ENCODE measurements at places on chromosomes 2 and 18.

- no peak for DNase-seq
These were observed 19.1 kb downstream of the CYP27C1 start for GRCh38 chr2:127200962-127201361.

DNA sequence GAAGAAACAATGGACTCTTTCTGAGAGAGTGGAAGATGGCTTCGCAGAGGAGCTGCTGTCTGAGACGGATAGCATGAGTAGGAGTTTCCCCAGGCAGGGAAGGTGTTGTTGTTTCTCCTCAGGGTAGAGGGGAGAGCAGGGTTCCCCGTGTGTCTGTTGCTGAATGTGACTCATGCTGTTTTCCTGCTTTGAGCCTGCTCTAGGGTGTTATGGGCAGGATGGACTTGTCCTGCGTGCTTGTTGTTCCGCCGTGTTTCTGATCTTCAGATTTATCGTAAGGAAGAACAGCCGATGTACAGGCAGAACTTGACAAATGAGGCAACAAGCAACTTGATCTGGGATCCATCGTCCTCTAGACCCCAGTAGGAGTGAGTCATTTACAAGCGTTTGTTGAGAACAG is 19.7 kb upstream of the MYCN start:
- no peak for DNase-seq

GRCh38 chr2:145060876-145061275 is 541.0 kb upstream of the ZEB2 start:
- DNase-seq, result no peak

DNA sequence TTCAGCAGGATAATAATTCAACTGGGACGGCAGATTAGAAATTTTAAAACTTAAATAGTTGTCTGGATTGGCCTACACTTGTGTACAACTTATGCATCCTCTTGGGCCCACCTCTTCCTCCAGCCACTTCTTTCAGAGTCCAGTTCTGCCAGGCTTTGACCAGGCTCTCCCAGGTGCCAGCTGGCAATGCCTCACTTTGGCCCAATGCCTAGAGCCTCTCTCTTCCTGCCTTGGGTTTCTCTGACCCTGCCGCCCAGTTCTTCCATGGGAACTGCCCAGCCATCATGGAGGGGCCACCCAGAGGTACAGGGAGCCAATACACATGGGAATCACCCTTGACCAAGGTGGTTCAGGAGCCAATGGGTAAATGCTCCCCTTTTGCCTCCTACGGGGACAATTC is 135.5 kb downstream of the IRS1 start:
- DNase-seq, result no peak

DNA sequence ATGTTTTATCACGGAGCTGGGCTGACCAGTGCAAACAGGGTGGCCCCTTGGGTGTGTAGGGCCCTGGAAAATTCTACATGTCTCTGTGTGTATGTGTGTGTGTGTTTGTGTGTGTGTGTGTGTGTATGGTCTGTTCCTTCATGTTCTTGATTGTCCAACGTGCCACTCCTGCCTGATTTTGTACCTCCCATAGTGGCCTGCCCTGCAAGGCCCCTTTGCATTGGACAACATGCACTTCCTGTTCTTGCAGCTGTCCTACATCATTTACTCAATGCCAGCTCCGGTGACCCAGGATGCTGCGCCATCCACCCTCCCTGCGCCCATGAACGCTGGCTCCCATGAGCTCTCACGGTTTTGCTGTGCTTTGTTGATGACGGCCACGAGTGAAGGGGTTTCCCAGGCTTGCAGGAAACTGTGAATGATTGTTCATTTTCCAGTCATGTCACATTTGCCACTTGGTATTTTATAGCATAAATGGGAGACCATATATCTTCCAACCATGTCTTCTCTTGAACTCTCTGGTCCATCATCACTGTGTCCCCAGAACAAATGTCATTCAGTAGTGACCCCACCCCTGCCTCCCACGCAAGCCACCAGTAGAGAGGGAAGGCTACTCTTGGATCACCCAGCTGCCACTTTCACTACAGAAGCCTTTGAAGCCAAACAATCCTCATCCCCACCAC is 69.7 kb upstream of the NCK2 start:
- DNase-seq, result no peak

DNA sequence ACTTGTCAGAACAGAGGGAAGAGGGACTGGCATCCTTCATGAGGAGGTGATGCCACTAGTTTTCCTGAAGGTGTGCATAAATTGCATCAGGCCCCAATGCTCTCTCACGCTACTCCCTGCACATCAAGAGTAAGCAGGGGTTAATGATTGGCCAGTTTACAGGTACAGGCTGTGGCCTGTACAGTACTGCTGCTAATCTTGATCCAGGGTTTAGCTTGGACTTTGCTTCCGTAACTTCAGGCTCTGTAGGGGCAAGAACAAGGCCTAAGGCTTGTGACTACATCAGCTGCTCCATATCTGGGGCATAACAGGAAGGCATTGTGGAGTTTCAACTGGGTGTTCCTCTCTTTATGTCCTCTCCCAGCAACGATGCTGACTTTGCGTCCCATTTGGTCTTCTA is 96.8 kb upstream of the FZD7 start:
- DNase-seq, result no peak

DNA sequence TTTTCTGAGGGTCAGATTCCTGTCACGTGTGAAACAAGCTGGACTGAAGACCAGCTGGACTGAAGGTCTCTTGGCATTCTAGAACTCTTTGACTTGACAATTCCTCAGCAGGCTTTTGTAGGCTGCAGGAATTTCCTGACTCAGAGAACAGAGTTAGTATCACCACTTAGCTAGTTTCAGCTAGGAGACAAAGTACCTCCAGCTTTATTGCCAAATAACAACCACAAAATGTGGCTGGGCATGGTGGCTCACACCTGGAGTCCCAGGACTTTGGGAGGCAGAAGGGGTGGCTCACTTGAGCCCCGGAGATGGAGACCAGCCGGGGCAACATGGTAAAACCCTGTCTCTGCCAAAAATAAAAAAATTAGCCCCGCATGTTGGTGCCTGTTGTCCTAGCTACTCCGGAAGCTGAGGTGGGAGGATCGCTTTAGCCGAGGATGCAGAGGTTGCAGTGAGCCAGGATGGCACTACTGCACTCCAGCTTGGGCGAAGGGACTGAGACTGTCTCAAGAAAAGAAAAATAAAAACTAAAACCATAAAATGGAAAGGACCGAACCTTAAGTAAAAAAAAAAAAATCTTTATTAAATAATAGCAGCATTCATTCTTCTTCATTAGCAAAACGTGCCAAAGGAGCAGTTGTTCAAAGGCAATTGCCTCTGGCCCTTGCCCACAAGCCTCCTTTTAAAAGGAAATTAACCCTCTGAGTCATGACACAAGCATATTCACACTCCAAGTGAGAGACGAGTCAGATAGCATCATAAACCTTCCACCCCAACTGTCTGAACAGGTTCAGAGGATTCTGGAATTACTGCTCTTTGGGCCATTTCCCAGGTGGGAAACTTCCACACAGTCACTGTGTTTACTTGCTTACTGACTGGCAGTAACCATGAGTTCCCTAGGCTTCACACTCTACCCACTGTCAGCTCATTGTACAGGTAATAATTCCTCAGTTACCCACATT is 88.9 kb downstream of the MYL12B start:
- DNase-seq, result no peak

DNA sequence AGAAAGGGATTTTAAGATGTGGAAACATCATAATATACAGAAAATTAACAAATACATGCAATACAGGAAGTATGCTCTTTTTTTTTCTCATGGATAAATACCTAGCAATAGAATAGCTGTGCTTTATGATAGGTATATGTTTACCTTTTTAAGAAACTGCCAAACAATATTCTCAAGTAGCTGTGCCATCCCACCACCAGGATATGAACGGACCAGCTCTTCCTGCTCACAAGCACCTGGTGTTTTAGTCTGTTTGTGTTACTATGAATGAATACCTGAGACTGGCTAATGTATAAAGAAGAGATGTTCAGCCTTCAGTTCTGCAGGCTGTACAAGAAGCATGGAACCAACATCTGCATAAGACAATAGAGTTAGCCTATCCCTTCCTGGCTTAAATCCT is 19.9 kb upstream of the UGT1A8 start:
- DNase-seq, result no peak

DNA sequence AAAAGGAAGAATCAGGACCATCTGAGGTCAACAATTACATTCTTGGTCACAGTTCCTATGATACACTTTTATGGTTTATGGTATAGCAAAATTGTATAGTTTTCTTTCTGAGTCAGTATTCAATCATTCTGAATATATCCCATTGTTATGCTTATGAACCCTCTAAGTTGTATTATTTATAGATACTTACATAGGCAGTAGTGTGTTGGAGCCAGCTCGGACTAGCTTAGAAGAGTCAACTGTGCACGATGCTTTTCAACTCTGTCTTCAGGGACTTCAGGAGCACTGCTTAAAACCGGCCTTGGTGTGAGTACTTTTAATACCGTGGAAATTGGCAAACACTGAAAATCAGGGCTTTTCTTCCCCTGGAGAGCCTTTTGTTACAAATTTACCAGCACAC is 215.7 kb downstream of the IKZF2 start:
- DNase-seq, result no peak

- no peak for DNase-seq
These were observed 5.5 kb upstream of the SCYGR5 start for GRCh38 chr2:227661025-227661649.

DNA sequence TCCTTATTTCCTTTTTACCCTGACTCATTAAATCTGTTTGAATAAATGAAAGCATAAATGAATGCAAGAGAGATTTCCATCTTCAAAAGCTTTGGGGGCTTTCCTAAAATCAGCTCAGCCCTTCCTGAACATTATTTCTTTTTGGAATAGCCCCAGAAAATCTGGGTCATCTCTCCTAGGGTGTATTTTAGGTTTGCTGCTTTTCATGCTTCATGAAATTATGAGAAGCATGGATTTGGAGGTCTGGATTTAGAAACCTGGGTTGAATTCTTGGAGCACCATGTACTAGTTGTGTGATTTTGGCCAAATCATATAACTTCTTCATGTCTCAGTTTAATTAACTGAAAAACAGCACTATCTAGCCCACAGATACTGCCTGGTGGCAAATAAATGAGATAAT is 24.0 kb upstream of the PELI1 start:
- DNase-seq, result no peak

DNA sequence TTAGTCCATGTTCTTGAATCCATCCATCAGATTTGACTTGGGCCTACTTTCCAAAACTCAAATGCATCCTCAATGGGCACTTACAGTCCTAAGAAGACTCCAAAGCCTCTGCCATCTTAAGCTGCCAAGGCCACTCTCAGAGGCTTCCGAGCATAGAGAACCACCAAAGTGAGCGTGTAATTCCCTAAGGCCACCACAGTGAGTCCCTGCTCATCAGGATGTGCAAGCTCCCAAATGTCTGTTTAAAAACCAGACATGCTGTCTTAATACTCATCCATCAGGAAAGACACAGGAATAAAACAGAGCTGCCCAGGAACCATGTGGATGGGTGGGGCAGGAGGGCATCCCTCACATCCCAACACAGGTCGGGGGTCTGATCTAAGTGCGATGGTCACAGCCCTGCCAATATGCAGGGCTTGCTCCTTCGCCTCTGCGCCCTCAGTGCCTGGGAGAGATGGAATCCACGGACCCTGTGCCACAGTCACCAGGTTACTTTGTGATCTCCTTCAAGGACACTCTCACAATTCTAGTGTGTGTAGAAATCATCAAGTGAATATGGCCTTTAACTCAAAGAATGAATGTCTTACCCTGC is 80.4 kb downstream of the POLR1A start:
- DNase-seq, result no peak

DNA sequence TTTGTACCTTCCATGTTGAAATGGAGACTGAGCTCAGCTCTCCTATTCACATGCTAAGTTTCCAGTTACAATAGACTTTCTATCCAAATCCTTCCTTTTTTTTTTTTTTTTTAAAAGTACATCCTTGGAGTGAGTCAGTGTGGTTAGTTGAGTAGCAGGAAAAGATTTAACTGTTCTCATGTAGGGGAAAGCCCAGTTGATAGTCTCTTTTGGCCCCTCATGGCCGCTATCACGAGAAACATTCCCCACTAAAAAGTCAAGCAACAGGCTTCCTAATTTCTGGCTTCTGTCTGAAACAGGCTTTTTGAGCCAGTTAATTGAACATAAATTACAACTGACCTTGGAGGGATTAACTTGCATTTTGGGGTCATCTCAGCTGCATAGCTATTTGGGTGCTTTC is 161.3 kb downstream of the MEIS1 start:
- no peak for DNase-seq

DNA sequence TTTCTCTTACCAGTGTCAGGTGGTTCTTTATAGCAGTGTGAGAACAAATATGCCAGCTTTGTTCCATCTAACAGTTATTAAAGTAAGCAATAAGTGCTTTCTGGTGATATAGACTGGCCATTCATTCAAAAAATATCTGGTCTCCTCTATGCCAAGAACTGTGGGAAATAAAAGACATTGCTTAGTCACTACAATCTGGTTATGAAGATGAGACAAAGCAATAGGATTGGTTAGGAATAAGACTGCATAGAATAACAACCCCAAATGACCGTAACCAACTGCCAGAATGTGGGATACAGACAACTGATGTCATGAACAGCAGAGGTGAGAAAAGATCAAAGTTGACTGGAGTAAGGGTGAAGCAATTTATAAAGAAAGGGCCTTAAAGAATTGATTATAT is 83.8 kb downstream of the MBD2 start:
- no peak for DNase-seq

DNA sequence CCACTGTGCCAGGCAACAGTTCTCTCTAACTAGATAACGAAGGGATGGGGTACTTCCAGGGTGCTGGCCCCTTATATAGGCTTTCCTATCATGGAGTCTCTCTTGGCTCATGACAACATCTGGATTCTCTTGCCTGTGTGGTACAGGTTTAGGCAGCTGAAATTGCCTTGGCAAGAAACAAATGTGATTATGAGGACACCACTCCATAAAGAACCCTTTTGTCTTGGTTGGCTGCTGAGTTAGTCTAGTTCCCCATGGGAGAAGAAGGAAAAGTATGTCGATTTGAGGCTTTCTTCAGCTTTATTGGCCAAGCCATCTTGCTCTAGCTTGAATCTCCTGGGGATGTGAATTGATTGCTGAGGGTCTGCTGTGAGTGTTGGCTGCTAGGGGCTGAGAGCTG is 76.3 kb upstream of the ZCCHC2 start:
- no peak for DNase-seq

DNA sequence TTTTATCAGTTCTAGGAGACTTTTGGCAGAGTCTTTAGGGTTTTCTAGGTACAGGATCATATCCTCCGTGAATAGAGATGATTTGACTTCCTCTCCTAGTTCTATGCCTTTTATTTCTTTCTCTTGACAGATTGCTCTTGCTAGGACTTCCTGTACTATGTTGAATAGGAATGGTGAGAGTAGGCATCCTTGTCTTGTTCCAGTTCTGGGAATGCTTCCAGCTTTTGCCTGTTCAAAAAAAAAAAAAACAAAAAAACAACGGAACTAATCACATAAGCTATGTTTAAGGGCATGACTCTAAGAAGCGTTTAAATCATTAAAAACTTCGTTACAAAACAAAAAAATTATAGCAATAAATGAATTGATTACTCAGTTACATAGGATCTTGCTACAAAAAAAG is 145.7 kb downstream of the NUP35 start:
- DNase-seq, result no peak

GRCh38 chr2:15559379-15560139 is 1.6 kb downstream of the NBAS start:
- DNase-seq, result no peak

Measured in cortex of kidney (tissue), 1 donor.